Activated B cell treated with CpG ODN at 0.5 μM for 24 hours (primary cell): ENCODE measurements at places on chromosomes 16 and 17.

GRCh38 chr16:30031477-30031918 lies 427 bp upstream of the TLCD3B start:
- DNase-seq: no peak

- no peak for DNase-seq
These were observed 413.5 kb downstream of the CPPED1 start for GRCh38 chr16:12390074-12390605.

GRCh38 chr16:10827691-10828341 lies 9.2 kb upstream of the TVP23A start:
- DNase-seq: no peak

DNA sequence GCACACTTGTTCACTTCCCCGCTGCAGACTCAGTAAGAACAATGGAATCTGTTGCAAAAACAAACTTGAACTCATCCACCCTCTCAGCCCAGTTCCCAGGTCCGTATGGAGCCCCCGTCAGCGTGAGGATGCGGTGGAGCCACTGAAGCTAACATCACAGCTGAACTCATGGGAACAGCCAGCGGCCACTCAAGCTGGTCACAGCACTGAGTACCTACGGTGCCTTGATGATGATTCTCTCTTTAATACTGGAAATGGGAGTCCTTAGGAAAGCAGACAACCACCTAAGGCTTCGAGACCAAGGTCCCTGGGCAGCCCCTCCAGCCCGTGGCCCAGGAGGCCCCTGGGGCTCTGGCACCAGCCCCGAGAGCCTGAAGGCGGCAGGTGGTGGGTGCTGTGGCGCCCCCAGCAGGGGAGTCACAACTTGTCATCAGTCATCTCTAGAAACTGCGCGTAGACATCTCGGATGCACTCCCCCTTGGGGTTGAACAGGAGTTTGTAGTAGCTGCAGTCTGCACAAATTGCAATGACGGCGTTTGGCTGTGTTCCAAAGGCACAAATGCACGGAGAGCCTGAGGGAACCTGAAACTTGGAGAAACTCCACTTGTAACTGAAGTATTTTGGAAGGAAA lies 31.0 kb upstream of the RHOT1 start:
- no peak for DNase-seq

- DNase-seq: no peak
These were observed 202.8 kb upstream of the CPHXL start for GRCh38 chr16:75929046-75929445.

- DNase-seq: no peak
These were observed 32.8 kb downstream of the BEAN1 start for GRCh38 chr16:66459878-66460277.

DNA sequence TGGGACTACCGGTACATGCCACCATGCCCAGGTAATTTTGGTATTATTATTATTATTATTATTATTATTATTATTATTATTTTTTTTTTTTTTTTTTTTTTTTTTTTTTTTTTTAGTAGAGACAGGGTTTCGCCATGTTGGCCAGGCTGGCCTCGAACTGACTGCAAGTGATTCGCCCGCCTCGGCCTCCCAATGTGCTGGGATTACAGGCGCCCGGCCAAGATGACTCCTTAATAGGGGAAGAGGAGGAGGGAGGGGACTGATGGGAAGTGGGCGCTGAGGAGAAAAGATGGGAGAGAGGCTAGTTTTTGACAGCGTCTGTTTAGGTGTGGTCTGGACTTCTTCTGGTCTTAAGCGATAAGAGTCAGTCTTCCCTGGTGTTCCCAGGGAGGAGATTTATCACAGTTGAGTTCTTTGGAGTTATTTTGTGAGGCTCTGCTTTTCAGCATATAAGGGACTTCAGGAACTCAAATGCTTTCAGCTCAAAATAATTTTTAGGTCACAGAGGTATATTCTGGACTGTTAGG lies 34.4 kb upstream of the SLC5A10 start:
- no peak for DNase-seq

GRCh38 chr16:19853742-19854542 lies 30.7 kb downstream of the GPRC5B start:
- DNase-seq: no peak

DNA sequence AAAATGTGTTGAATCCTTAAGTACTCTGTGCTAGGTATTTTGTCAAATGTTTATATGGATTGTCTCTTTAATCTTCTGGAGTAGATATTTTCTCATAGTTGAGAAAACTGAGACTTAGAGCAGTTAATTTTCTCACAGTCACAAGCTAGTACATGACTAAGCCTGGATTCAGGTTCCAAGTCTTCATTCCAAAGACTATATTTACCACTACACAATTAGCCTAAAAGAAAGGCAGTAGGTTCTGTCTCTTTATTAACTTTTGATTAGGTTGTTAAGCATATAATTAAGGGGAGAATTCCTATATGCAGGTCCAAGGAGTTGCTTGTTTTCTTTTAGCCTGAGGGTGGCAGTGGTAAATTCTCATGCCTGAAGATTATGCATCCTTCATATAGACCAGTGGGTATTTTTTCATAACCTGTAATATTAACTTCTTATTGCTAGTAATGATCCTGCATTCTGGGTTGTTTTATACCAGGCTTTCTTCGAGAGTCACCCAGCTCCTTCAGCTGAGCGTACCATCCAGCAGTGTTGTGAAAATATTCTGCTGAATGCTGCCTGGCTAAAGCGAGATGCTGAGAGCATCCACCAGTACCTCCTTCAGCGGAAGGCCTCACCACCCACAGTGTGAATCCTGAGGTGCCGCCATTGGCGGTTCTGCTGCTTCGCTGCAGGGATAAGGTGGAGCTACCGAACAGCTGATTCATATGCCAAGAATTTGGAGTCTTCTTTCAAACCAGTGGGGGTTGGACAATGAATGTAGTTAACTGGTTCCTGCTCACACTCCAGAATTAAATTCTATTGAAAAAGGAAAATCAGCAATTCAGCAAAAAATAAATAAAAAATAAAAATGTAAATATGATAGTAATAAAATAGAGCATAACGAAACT lies 28.2 kb upstream of the KPNB1 start:
- no peak for DNase-seq

DNA sequence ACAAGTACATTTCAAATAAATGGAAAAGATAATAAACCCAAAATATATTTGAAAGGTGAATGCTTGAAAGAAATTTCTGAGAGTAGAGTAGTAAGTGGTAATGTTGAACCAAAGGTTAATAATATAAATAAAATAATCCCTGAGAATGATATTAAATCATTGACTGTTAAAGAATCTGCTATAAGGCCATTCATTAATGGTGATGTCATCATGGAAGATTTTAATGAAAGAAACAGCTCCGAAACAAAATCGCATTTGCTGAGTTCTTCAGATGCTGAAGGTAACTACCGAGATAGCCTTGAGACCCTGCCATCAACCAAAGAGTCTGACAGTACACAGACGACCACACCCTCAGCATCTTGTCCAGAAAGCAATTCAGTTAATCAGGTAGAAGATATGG lies 84.2 kb downstream of the C17orf58 start:
- DNase-seq: no peak

GRCh38 chr17:44988044-44988942 lies 20.2 kb upstream of the C1QL1 start:
- DNase-seq: no peak

GRCh38 chr17:40516581-40517285 lies 15.3 kb upstream of the TNS4 start:
- DNase-seq: no peak

GRCh38 chr16:73572135-73572828 lies 524.4 kb upstream of the ZFHX3 start:
- no peak for DNase-seq

GRCh38 chr16:75225678-75226515 lies 7.1 kb downstream of the CTRB1 start:
- no peak for DNase-seq

- no peak for DNase-seq
These were observed 336.5 kb downstream of the C16orf95 start for GRCh38 chr16:86980644-86981043.
